Left ventricle myocardium superior (tissue), 1 donor: ENCODE measurements at places on chromosomes 7 and 10. TPM values are rescaled to one million over a fixed set of nuclear protein-coding genes. Genes with fewer than 3 reads are reported as not detected.

GRCh38 chr7:15515252-15515651 lies 46.6 kb downstream of the AGMO start:
- no peak for DNase-seq

GRCh38 chr7:47228386-47229014 lies 353.4 kb downstream of the TNS3 start:
- DNase-seq, result no peak

DNA sequence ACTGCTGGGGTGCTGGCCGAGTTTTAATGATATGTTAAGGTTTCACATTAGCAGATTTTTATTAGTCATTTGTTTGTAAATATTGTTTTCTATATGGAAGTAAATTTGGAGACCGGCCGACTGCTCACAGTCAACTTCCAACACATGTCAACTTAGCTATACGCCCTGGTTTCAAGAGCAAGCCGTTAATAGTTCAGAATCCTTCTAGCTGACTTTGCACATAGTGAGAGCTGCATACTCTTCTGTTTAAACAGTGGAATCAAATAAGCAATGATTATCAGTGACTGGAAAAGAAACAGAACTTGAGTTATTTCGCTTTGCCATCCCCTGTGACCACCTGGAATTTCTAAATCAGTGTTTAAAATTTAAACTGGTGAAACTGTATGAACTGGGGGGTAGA lies 109.9 kb downstream of the PFKFB3 start:
- no peak for DNase-seq

DNA sequence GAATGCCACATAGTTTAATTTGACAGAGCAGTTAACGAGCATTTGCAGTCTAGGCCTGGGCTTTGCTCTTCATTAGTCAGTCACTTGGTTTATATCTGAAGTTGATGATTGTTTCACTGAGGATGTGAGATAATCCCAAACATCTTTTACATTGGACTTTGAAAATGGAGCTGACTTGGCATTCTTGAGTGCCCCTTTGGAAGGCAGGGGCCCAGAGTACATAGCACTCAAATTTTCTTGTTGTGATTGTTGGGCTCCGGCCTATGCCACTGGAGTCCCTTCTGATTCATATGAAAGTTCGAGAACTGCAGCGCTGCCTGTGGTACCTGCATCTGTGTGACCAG lies 21.9 kb downstream of the DNAJB6 start:
- DNase-seq, result no peak

- DNase-seq, result no peak
Measured at GRCh38 chr7:107090457-107090856, 46.0 kb downstream of the PRKAR2B start.

- DNase-seq, result no peak
Measured at GRCh38 chr7:151071032-151071866, 9.4 kb downstream of the FASTK start.

DNA sequence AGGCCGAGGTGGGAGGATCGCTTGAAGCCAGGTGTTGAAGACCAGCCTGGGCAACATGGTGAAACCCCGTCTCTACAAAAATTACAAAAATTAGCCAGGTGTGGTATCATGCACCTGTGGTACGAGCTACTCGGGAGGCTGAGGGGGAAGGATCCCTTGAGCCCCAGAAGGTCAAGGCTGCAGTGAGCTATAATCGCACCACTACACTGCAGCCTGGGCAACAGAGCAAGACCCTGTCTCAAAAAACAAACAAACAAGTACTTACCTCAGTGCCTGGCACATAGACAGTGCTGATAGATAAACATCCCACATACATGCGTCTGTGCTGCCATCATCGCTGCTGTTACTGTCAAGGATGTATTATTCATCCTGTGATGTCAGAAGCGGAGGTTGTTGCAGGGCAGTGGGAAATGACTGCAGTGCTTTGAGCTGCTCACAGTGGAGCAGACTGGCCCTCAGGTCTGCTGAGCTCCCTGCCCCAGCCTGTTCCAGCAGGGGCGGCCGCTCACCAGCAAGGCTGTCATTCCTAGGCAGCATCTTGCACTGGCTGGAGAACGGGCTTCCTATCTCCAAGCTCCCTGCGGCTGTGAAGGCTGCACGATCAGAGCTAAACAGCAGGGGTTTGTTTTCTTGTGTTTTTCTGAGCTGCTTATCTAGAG lies 18.6 kb downstream of the FOXK1 start:
- DNase-seq, result no peak

- no peak for DNase-seq
Measured at GRCh38 chr10:103193820-103194529, 903 bp upstream of the NT5C2 start.

DNA sequence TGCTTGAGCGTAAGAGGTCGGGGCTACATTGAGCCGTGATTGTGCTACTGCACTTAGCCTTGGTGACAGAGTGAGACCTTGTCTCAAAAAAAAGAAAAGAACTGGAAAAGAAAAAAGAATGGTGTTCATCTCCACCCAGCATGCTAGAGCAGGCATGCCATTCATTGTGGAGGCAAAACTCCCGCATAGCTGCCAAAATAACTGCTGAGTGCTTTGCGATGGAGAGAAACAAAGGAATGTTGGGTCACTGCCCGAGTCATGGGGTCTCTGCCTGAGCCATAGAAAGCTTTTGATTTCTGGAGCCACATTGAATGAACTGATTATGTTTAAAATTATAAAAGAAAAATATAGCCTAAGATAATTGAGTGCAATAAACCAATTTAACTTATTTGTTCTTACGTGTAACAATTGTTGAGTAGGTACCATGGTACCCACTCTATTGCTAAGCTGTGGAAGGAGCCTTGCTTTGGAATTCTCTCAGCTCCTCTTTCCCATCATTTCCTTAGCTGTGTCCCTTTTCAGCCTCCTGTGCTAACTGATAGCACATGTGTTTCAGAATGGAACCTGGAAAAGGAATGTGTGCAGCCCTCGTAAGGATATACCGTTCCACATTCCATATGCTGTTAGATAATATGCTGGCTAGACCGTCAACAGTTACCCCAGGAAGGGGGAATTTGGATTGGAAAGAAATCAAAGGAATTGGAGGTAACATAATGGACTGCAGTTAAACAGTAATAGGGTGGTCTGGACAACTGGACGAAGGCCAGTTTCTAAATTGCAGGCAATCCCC lies 99.0 kb downstream of the KIAA1217 start:
- DNase-seq, result peak; percentile 49

DNA sequence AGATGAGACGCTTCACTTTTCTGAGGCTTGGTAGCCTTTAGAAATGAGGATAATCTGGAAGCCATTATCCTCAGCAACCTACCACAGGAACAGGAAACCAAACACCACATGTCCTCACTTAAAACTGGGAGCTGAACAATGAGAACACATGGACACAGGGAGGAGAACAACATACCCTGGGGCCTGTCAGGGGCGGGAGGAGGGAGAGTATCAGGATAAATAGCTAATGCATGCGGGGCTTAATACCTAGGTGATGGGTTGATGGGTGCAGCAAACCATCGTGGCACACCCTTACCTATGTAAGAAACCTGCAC lies 48.9 kb downstream of the LRGUK start:
- no peak for DNase-seq

DNA sequence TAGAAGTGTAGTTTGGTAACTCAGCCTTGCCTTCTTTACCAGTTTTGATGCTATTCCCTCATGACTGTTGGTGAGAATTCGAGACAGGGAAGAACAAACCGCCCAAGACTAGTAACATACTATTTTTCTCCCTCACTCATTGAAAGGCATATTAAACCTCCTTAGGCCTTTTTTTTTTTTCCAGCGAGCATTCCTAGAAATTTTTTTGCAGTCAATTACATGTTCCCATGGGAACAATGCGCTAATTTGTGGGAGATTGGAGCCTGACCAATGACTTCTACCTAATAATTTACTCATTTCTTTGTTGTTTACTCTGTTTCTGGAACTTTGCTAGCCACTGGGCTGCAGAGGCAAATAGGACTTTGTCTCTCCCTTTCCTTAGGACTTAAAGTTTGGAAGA lies 6.0 kb downstream of the VPS50 start:
- DNase-seq, result no peak

DNA sequence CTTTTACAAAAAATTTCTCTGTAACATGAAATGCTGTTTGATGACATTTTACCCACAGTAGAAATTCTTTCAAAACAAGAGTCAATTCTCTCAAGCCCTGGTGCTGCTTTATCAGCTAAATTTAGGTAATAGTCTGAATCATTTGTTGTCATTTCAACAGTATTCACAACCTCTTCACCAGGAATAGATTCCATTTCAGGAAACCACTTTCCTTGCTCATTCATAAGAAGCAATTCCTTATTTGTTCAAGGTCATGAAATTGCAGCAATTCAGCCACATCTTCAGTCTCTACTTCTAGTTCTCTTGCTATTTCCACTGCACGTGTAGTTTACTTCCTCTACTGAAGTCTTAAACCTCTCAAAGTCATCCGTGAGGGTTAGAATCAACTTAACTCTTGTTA lies 14.1 kb downstream of the STAG3 start:
- DNase-seq, result no peak

DNA sequence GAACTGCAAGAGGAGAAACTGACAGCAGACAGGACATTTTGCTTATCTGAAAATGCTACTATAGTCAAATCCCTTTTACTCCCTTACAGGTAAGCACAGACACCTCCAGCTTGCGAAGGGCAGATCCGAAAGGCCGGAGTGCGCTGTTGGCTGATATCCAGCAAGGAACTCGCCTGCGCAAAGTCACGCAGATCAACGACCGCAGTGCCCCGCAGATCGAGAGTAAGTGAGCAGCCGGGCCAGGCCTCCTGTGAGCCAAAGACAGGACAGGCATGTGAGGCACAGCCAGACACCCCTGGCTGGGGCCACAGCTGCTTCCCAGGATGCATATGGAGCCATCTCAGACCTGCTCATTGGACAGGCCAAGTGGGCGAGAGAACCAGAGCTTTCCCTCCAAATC lies 69.4 kb downstream of the WIPF3 start:
- DNase-seq, result no peak

DNA sequence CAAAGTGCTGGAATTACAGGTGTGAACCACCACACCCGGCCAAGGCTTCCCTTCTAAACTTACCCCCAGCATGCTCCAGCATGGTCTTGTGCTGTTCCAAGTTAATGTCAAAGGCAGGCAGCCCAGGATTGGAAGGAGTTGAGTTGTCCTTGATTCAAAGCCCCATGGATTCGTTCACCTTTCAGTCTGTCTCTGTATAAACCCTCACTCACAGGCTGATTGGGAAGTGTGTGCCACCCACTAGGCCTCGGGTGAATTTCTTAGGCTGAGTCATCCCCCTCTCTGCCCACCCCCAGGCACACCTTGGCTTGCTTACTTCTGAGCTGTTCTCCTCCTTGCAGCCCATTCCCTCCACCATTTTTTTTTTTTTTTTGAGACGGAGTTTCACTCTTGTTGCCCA lies 13.3 kb upstream of the PRDX3 start:
- no peak for DNase-seq

- no peak for DNase-seq
Measured at GRCh38 chr10:109027534-109028185, 895.7 kb downstream of the XPNPEP1 start.

- DNase-seq, result no peak
Measured at GRCh38 chr7:146424084-146424483, 307.5 kb downstream of the CNTNAP2 start.

GRCh38 chr7:98157761-98158160 lies 51.1 kb downstream of the LMTK2 start:
- no peak for DNase-seq

- DNase-seq, result peak; percentile 81
Measured at GRCh38 chr7:6160191-6160623, 112.2 kb downstream of the CYTH3 start.

- DNase-seq, result no peak
Measured at GRCh38 chr10:89683883-89684282, 17.5 kb upstream of the KIF20B start.

DNA sequence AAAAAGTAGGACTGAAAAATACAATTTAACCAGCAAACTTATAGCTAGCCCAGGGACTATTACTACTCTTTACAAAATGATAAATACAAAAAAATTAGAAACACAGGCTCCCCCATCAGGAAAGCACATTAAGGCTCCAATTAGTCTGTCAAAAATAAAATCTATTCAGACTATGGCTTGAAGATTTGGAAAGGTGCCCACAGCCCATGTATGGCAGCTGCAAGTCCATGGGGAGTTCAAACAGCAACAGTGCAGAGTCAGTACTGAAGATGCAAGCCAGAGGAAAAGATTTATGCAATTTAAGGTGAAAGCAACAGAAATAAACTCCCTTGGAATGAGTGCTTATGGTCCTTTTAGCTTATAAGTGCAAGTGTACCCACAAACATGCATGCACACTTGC lies 29.7 kb downstream of the IMMP2L start:
- DNase-seq, result no peak

GRCh38 chr10:70586348-70586930 lies 16.1 kb downstream of the PRF1 start:
- DNase-seq, result no peak

GRCh38 chr10:75180592-75180991 lies 30.0 kb upstream of the VDAC2 start:
- no peak for DNase-seq

- no peak for DNase-seq
Measured at GRCh38 chr7:143479055-143479766, 1.5 kb downstream of the TAS2R41 start.

DNA sequence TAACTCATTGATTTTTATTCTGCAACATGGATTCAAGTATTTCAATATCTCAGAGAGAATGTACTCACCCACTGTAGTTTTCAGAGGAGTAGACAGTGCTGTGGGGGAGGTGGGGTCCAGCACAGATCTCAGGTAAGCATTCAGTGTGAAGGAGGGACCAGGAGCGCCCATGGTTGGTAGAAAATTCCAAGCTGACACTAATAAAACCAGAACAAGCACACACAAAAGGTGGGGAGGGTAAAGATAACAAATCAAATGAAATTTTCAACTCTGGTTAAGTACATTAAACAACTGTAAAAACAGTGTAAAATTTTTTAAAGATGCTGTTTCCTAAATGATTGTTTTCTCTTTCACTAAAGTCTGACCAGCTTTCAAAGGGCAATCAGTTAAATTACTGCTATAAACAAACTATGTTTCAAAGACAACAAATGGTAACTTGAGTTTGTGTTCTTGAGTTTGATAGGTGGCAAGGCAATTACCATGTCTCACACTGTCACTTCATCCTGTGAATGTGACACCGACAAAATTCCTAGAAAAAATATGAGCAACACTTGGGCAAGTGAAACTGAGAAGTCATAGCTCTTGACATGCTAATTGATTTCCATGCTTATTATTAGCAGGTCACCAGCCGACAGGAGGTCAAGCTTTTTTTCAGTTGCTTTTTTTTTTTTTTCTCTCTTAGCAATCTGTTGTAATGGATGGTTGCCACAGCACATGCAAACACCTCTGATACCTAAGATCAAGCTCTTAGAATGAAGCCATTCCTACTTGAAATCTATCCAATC lies 205.8 kb upstream of the SLC26A5 start:
- DNase-seq, result no peak

- no peak for DNase-seq
Measured at GRCh38 chr7:144027974-144028373, 20.8 kb upstream of the OR2A5 start.

GRCh38 chr7:1248916-1249581 lies 16.4 kb downstream of the UNCX start:
- DNase-seq, result no peak

The GPR37 gene
- total RNA-seq, result not detected

The PPP1R3A gene
- total RNA-seq, result 127 TPM

The ZNF488 gene
- not detected for total RNA-seq

The VPS37D gene
- total RNA-seq, result 3.3 TPM

The INHBA gene
- total RNA-seq, result 1.5 TPM

The SFXN4 gene
- 43.0 TPM for total RNA-seq

The AKR1C2 gene
- total RNA-seq, result 14.2 TPM

The DYDC2 gene
- not detected for total RNA-seq

The AOAH gene
- total RNA-seq, result 2.4 TPM

The CDNF gene
- total RNA-seq, result 2.0 TPM
